ENCODE measurements at places on chromosomes 3 and 15.

- DNase-seq = no peak
- no peaks in the 10 kb centered on the region for H3K36me3 ChIP-seq
- no peaks in the 10 kb centered on the region for H3K27me3 ChIP-seq
- no peak overlapping the region for H3K27ac ChIP-seq
- H3K4me1 ChIP-seq = no peaks in the 10 kb centered on the region
Measured at GRCh38 chr15:62672268-62672667, 370.3 kb upstream of the TPM1 start.

DNA sequence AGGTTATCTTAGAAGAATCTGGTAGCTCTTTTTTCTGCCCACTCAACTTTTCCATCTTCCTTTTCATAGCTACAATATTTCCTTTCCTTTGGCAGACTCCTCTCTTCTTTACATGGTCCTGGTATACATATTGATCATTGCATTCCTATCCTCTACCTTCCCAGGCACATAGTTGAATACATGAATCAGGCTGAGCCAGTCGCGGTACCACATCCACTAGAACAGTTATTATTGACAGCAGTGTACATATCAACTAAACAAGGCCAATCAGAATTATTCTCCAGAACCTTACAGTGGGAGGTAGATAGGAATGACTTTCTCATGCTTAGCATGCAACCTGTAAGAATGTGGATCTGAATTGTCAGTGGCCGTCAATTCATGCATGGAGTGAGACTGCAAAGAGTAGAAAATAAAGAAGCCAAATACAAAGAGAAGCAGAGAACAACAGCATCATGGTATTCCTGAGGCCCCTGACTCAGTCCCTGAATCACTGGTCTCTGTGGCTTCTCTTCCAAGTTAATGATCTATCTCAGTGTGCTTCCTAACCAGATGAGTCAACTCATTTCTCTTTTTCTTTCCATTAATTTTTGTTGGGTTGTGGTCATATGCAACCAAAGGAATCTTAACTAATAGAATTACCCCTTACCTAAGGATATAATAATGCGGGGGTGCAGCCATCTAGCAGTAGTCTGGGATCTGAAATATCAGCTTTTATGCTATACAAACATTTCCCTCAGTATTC, 60.9 kb upstream of the DCBLD2 start:
- no peaks in the 10 kb centered on the region for H3K27me3 ChIP-seq
- peaks cover 13% of the 10 kb centered on the region for H3K4me1 ChIP-seq
- no peaks in the 10 kb centered on the region for H3K36me3 ChIP-seq
- peak; percentile 48 for DNase-seq

DNA sequence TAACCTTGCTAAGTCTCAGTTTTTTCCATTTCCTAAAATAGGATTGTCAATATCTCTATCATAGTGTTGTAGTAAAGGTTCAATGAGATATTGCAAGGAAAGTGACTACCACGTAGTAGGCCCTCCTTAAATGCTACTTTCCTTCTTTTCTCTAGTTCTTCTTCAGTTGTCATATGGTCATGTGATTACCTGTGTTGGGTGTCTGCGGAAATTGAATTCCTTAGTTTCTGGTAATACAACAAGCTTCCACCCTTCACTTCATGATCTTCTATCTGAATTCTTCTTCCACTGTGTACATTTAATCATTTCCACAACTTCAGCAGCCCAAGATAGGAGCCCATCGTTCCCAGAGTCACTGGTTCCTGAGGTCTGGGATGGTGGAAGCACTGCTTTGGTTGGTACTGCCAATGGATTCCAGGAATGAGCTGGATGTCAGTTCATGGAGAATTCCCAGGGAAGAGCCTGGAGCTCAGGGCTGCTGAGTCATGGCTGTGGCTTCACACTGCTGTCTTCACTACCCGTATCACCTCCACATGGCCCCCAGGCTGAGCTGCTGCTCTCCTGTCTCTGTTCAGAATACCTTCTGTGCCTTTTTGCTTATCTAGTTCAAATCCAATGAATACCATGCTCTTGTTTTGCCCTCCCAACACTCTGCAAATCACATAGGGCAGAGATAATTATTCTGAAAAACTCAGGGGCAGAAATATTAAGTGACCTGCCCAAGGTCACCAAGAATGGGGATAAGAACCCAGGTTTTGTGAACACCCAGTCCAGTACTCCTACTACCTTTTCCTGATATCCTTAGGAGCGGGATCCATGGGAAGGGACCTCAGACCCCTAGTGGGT, 98.6 kb downstream of the RPL39L start:
- H3K4me3 ChIP-seq = no peak overlapping the region
- H3K36me3 ChIP-seq = no peaks in the 10 kb centered on the region
- no peak for DNase-seq
- H3K27me3 ChIP-seq = no peaks in the 10 kb centered on the region
- H3K4me1 ChIP-seq = peaks cover 15% of the 10 kb centered on the region

GRCh38 chr3:132652640-132653270, 6.9 kb downstream of the ACAD11 start:
- DNase-seq = no peak
- H3K27ac ChIP-seq = no peak overlapping the region

- H3K4me1 ChIP-seq = no peaks in the 10 kb centered on the region
- DNase-seq = no peak
- no peaks in the 10 kb centered on the region for H3K27me3 ChIP-seq
- peaks cover 5% of the 10 kb centered on the region for H3K36me3 ChIP-seq
- H3K4me3 ChIP-seq = no peak overlapping the region
Measured at GRCh38 chr3:23874359-23875112, 42.3 kb downstream of the NKIRAS1 start.

DNA sequence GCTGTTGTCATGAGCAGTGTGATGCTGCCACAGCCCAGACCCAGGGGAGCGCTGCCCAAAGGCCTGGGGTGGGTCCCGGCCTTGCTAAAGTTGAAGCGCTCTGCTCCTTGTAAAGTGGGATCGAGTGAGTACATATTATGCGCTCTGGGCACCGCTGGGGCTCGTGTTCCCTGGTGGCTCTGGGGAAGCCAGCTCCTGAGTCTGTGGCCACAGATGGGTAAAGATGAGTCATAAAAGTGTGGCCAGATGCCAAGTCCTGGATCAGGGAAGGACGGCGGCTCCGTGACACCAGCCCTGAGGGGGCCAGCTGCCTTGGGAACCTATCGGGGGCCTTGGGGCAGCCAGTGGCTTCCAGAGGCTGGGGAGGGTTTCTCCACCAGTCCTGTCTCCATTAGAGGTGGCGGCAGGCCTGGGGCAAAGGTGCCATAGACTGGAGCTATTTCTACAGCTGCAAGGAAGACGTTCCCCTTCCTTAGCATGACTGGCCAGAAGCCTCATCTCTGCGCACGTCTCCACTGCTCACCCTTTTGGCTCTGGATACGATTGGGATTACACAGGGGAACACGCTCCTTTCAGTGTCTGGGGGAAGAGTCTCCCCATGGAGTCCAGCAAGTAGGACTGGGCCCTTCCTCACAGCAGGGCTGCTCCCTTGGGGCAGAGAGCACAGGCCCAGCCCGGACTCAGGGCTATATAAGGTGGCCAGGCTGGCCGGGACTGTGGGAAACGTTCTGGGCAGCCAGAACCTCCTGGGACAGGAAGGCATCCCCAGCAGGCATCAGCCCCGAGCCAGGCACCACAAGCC, 1.2 kb upstream of the ITIH4 start:
- H3K4me1 ChIP-seq = peaks cover 27% of the 10 kb centered on the region
- no peaks in the 10 kb centered on the region for H3K27me3 ChIP-seq
- no peak overlapping the region for H3K4me3 ChIP-seq
- no peak overlapping the region for H3K27ac ChIP-seq
- H3K36me3 ChIP-seq = no peaks in the 10 kb centered on the region
- peak; percentile 70 for DNase-seq

GRCh38 chr3:121659586-121659985, 1.1 kb downstream of the HCLS1 start:
- no peaks in the 10 kb centered on the region for H3K4me1 ChIP-seq
- H3K36me3 ChIP-seq = no peaks in the 10 kb centered on the region
- H3K27me3 ChIP-seq = no peaks in the 10 kb centered on the region
- no peak overlapping the region for H3K27ac ChIP-seq
- no peak overlapping the region for H3K4me3 ChIP-seq
- no peak for DNase-seq

- no peaks in the 10 kb centered on the region for H3K36me3 ChIP-seq
- DNase-seq = peak; percentile 56
- H3K4me3 ChIP-seq = no peak overlapping the region
- no peak overlapping the region for H3K27ac ChIP-seq
- peaks cover 18% of the 10 kb centered on the region for H3K4me1 ChIP-seq
Measured at GRCh38 chr3:87082796-87083440, 92.0 kb upstream of the VGLL3 start.

GRCh38 chr15:73746883-73747282, 6.3 kb downstream of the INSYN1 start:
- H3K27me3 ChIP-seq = peaks cover 84% of the 10 kb centered on the region
- H3K36me3 ChIP-seq = no peaks in the 10 kb centered on the region
- H3K27ac ChIP-seq = no peak overlapping the region
- DNase-seq = no peak
- no peaks in the 10 kb centered on the region for H3K4me1 ChIP-seq
- no peak overlapping the region for H3K4me3 ChIP-seq

DNA sequence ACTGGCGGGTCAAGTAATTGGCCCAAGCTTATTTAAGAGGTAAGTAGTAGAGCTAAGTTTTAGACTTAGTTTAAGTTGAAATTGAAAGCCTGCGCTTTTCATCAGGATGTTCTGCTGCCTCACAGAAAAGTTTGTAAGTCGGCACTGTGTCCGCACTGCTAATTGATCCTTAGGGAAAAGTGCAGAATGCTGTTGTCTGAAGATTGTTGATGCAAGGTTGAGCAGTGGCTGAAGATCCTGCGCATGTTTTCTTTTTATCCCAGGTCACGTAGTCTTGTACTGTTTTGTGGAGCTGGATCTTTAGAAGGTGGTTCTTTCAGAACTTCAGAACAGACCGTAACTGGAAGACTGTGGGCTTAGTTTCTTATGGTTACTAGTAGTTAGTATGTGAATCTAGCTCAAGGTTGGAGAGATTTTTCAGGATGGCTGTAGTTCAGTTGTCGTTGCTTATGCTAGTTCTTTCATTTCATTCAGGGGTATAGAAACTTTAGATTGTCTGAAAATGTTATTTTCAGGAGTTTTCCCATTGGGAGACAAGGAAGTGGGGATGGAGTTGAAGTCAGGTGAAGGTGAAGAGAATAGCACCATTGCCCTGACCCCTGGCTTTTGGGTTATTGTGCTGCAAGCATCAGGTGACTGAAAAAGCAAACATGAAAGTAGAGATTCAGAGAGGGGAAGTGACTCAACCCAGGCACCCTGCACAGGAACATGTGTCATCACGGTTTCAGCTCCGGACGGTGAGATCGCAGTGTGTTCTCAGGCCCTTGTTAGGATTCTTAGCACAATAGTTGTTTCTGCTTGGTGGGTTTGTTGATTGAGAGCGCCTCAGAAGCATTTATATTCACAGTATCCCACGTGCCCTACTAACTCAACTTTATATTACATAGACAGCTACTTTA, 32.8 kb downstream of the AKAP13 start:
- peak overlapping the region; percentile 90 for H3K27ac ChIP-seq
- H3K36me3 ChIP-seq = peaks cover 22% of the 10 kb centered on the region
- H3K4me3 ChIP-seq = peak overlapping the region; percentile 43

- no peaks in the 10 kb centered on the region for H3K27me3 ChIP-seq
- no peak overlapping the region for H3K27ac ChIP-seq
- H3K4me3 ChIP-seq = no peak overlapping the region
Measured at GRCh38 chr15:98781838-98782237, 133.5 kb downstream of the IGF1R start.

DNA sequence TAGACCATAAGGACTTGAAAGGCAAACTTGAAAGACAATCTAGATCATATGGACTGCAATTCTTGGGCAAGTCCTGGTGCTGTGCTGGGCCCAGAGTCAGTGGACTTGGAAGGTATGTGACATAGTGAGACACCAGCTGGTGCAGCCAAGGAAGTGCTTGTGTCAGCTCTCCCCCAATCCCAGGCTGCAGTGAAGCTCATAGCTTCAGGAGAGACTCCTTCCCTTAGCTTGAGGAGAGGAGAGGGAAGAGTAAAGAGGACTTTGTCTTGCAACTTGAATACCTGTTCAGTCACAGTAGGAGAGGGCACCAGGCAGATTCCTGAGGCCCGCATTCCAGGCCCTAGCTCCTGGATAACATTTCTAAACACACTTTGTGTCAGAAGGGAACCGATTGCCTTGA, 127.4 kb upstream of the ZPLD1 start:
- H3K36me3 ChIP-seq = no peaks in the 10 kb centered on the region
- no peaks in the 10 kb centered on the region for H3K4me1 ChIP-seq
- H3K4me3 ChIP-seq = no peak overlapping the region
- DNase-seq = no peak
- no peaks in the 10 kb centered on the region for H3K27me3 ChIP-seq
- H3K27ac ChIP-seq = no peak overlapping the region

GRCh38 chr3:64046592-64046991, 23.3 kb upstream of the PSMD6 start:
- no peak for DNase-seq
- H3K4me1 ChIP-seq = no peaks in the 10 kb centered on the region
- peaks cover 26% of the 10 kb centered on the region for H3K27me3 ChIP-seq
- H3K27ac ChIP-seq = no peak overlapping the region
- H3K36me3 ChIP-seq = no peaks in the 10 kb centered on the region
- no peak overlapping the region for H3K4me3 ChIP-seq

GRCh38 chr3:13011573-13012220, 61.5 kb downstream of the IQSEC1 start:
- H3K27ac ChIP-seq = no peak overlapping the region
- no peak overlapping the region for H3K4me3 ChIP-seq
- peaks cover 8% of the 10 kb centered on the region for H3K36me3 ChIP-seq

- no peaks in the 10 kb centered on the region for H3K4me1 ChIP-seq
- no peak for DNase-seq
- H3K4me3 ChIP-seq = no peak overlapping the region
- no peaks in the 10 kb centered on the region for H3K27me3 ChIP-seq
Measured at GRCh38 chr3:41853540-41854196, 108.2 kb downstream of the ULK4 start.

GRCh38 chr15:66105286-66106265, 148.0 kb downstream of the MEGF11 start:
- peaks cover 99% of the 10 kb centered on the region for H3K27me3 ChIP-seq
- H3K4me3 ChIP-seq = no peak overlapping the region
- H3K36me3 ChIP-seq = no peaks in the 10 kb centered on the region
- no peak for DNase-seq
- H3K4me1 ChIP-seq = no peaks in the 10 kb centered on the region

GRCh38 chr15:70400766-70401541, 303.2 kb upstream of the TLE3 start:
- no peaks in the 10 kb centered on the region for H3K36me3 ChIP-seq
- H3K4me3 ChIP-seq = no peak overlapping the region
- DNase-seq = no peak
- H3K4me1 ChIP-seq = peaks cover 18% of the 10 kb centered on the region
- H3K27ac ChIP-seq = no peak overlapping the region

GRCh38 chr3:111741181-111741580, 117.9 kb upstream of the PHLDB2 start:
- H3K36me3 ChIP-seq = no peaks in the 10 kb centered on the region
- no peak for DNase-seq
- H3K27me3 ChIP-seq = no peaks in the 10 kb centered on the region
- H3K4me3 ChIP-seq = no peak overlapping the region
- no peak overlapping the region for H3K27ac ChIP-seq
